Ascending aorta (tissue), 2 donors: ENCODE measurements at places on chromosomes 5 and 9.

GRCh38 chr9:111114486-111114885 is 76.2 kb upstream of the LPAR1 start:
- no peak for DNase-seq

DNA sequence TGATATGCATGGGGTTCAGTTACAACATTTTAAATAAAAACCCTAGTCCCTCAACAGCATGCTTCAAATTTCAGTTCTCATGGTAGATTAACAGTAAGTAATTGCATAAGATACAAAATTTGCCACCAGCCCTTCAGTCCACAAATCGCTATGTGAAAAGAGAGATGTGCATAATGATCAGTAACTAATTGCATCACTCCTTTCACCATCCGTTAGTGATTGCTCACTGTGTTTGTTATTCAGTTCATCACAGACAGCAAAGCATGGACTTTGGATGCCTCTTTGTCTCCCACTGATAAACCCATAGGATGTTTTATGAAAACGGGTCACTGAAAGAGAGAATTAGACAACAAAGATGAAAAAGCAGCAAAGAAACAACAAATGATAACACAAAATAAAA is 103.2 kb downstream of the MCTP1 start:
- no peak for DNase-seq

GRCh38 chr5:33905381-33905780 is 13.6 kb upstream of the ADAMTS12 start:
- DNase-seq: no peak

- no peak for DNase-seq
Observed at GRCh38 chr9:130497139-130497538, 52.4 kb downstream of the ASS1 start.

- DNase-seq: no peak
Observed at GRCh38 chr9:82882138-82882537, 180.8 kb downstream of the RASEF start.

DNA sequence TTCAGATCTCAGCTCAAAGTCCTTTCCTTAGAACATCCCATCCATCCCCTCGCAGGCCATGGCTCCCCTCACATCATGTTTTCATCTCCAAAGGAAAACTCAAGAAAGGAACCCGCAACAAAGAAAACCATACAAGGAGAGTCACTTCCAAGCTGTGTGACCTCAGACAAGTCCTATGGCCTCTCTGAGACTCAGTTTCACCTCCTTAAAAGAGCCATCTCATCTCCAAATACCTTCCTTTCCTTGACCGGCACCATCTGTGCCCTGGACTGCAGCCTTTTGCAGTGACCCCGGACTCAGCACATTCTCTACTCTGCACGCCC is 10.7 kb downstream of the CORO2A start:
- no peak for DNase-seq

DNA sequence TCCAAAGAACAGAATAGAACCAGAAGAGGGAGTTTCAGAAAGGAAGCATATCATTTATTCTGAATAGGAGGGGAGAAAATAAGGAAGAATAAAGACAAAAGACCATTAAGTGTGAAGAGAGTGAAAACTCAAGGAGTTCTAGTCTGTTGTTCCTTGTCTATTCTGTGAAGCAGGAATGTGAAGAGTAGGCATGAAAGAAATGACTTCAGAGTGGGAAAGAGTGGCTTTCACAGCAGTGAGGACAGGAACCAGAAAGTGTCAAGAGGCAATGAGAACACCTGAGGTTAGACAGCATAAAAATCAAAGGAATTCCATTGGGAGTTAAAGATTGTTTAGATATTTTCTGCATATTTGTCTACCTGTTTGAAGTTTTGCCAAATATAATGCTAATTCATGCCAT is 768.8 kb upstream of the GRAMD2B start:
- no peak for DNase-seq

GRCh38 chr5:1593903-1594356 is 70.2 kb upstream of the LPCAT1 start:
- no peak for DNase-seq

DNA sequence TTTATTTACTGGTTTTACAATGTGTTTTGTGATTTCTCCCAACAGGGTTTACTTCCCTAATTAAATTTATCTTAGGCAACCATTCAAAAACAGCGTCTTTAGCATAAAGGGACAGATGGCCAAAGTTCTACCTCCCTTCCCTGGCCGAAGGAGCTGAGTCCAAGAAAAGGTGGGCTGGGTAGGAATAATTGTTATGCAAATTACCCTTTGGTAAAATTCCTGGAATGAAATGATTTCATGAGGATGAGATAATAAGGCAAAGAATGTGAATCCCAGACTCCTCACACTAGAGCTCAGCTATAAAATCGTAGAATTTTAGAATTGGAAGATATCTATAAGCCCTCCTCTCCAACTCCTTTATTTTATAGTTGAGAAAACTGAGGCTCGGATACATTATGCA is 119.6 kb downstream of the SGCD start:
- DNase-seq: no peak

GRCh38 chr9:120390637-120391190 is 189.3 kb downstream of the CDK5RAP2 start:
- DNase-seq: no peak

DNA sequence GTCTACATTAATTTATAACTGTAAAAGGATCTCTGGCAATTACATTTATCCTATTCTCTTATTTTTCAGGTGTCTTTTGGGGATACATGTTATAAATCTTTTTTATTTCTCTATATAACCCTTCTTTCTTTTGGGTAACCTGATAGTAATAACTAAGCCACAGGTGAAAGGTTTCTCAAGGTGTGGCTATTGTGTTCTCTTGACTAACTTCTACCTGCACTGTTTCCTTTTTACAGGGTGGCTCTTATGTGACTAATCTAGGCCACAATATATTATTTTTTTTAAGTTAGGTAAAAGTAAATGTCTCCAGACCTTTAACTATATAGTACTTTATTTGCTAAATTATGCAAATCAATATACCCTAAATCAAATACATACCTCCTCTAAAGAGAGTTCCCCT is 193.2 kb downstream of the EFNA5 start:
- no peak for DNase-seq
